Trophoblast cell (in vitro differentiated cells and primary cell): ENCODE measurements at places on chromosomes 6 and 20.

DNA sequence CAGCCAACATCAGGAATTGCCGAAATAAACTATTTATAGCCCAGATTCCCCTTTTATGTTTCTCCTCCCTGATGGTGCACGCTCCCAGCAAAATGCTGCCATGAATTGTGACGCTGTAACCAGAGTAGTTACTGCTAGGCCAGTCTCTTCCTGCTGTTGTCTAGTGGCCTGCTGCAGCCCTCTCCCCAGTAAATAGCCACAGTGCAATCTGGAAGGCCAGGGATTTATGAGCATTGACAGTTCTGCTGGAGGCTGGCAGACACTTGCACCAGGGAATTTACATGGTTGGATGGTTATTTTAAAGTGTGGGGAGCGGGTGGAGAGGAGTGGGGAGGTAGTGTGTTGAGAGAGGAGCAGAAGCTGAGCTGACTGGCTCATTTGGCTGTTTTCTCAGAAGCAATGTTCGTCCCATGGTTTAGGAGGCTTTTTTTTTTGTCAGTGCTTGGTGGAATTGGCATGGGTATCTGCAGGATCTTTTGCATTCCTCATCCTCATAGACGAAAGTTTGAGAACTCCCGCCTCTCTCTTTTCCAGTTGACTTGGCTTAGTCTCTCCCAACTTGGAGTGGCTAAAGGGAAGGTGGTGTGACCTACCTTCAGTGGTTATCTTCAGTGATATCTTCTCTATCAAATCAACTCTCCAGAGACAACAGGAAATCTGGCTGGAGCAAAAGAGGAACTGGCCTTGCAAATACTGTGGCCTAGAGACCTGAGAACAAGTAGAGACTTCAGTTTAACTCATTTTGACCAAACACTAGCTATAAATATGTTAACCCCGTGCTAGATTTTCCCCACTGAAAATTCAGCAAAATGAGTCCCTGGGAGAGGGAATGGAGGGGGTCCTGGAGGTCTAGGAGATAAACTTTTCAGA lies 99.3 kb upstream of the VSTM2L start:
- no peak for DNase-seq
- no peak overlapping the region for H3K4me3 ChIP-seq
- H3K36me3 ChIP-seq: peaks cover 9% of the 10 kb centered on the region
- H3K27me3 ChIP-seq: no peaks in the 10 kb centered on the region
- peaks cover 9% of the 10 kb centered on the region for H3K4me1 ChIP-seq

DNA sequence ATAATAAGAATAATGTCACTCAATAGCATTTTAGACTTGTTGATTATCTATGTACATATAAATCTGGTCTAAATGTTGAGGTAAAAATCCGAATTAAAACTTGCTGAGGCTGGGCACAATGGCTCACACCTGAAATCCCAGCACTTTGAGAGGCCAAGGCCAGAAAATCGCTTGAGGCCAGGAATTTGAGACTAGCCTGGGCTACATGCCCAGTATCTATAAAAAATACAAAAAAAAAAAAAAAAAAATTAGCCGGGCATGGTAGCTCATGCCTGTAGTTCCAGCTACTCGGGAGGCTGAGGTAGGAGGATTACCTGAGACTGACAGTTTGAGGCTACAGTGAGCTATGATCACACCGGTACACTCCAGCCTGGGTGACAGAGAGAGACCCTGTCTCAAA lies 34.2 kb upstream of the SUPT3H start:
- H3K36me3 ChIP-seq: no peaks in the 10 kb centered on the region
- H3K4me1 ChIP-seq: no peaks in the 10 kb centered on the region
- no peak overlapping the region for H3K27ac ChIP-seq
- H3K4me3 ChIP-seq: no peak overlapping the region
- H3K27me3 ChIP-seq: no peaks in the 10 kb centered on the region
- DNase-seq: no peak

DNA sequence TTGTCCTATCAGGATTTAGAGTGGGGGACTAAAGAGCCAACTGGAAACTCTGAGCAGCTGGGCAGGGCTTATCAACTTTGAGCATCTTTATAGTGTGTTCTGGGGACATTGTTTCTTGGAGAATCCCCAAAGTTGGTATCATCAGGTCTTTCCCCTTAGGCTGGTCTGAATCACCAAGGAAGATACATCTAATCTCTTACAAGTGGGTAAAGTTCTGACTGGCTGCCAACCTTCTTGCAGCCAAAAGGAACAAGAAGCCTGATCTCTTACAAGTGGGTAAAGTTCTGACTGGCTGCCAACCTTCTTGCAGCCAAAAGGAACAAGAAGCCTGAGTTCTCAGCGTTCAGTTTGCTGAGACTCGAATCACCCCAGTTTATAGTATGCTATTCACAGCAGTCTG lies 1.6 kb upstream of the MED23 start:
- no peaks in the 10 kb centered on the region for H3K27me3 ChIP-seq
- no peak for DNase-seq
- H3K4me1 ChIP-seq: no peaks in the 10 kb centered on the region
- no peak overlapping the region for H3K27ac ChIP-seq

GRCh38 chr6:25197111-25197510 lies 82.1 kb upstream of the CARMIL1 start:
- H3K36me3 ChIP-seq: no peaks in the 10 kb centered on the region
- no peaks in the 10 kb centered on the region for H3K4me1 ChIP-seq
- H3K4me3 ChIP-seq: no peak overlapping the region
- no peak overlapping the region for H3K27ac ChIP-seq

DNA sequence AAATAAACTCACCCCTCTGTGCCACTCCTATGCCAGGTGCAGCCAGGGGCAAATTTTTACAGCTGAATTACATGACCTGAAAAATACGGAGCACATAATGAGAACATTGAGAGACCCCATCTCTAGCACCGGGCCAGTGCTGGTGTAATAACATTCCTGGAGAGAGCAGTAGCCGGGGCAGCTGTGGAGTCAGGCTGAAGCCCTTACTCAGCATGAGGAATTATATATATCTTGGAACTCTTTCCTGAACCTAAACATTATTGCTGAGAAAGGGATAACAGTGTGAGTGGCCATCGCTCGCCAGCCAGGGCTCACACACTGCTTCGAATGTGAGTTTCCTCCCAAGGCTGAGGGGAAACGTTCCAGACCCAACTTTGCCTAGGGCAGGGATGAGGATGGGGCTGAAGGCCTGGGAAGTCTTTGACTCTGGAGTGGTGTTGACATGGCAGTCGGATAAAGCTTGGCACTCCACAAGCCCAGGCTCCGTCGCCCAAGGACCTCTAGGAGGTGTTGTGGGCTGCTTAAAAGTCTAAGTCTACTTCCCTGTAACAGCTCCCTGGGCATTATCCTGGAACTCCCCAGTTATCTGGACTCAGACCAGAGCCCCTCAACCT lies 269.8 kb downstream of the CDC5L start:
- no peak for DNase-seq
- H3K27me3 ChIP-seq: no peaks in the 10 kb centered on the region
- no peak overlapping the region for H3K4me3 ChIP-seq
- H3K4me1 ChIP-seq: peaks cover 34% of the 10 kb centered on the region
